ENCODE measurements at places on chromosomes 6 and 20. TPM values are rescaled to one million over a fixed set of nuclear protein-coding genes. Genes with fewer than 3 reads are reported as not detected.

NEURL2 gene
- 1.4 TPM for polyA plus RNA-seq

GRCh38 chr6:84853901-84854300 is 89.5 kb upstream of the TBX18 start:
- no peak for DNase-seq

UST gene
- polyA plus RNA-seq = 1.3 TPM

GRCh38 chr6:126967296-126968005 is 151.0 kb upstream of the RSPO3 start:
- DNase-seq = no peak

TMEM151B gene
- polyA plus RNA-seq = 0.01 TPM

GRCh38 chr6:168182366-168182765 is 103.4 kb upstream of the FRMD1 start:
- DNase-seq = no peak

CD109 gene
- 18.3 TPM for polyA plus RNA-seq

GRCh38 chr6:106913111-106913510 is 61.4 kb downstream of the CD24 start:
- no peak for DNase-seq

GRCh38 chr6:167948716-167949115 is 48.8 kb upstream of the KIF25 start:
- no peak for DNase-seq

DNA sequence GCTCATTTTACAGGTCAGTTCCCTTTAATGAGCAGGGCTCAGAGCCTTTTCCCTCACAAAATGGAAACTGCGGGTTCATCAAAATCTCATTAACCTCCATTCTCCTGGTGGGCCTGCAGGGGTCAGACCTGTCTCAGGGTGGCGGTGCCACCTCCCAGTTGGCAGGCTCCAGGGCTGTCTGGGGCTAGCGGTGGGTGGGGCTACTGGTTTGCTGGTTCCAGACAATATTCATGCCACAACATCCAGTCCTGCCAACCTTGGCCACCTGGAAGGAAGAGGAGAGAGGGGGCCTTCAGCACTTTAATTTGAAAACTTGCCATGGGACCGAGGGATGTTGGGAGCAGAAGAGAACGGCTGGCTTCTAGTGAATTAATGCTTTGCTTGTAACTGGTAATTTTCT is 41.9 kb upstream of the CTNNBL1 start:
- peak; percentile 18 for DNase-seq

ENPP3 gene
- not detected for polyA plus RNA-seq

DNA sequence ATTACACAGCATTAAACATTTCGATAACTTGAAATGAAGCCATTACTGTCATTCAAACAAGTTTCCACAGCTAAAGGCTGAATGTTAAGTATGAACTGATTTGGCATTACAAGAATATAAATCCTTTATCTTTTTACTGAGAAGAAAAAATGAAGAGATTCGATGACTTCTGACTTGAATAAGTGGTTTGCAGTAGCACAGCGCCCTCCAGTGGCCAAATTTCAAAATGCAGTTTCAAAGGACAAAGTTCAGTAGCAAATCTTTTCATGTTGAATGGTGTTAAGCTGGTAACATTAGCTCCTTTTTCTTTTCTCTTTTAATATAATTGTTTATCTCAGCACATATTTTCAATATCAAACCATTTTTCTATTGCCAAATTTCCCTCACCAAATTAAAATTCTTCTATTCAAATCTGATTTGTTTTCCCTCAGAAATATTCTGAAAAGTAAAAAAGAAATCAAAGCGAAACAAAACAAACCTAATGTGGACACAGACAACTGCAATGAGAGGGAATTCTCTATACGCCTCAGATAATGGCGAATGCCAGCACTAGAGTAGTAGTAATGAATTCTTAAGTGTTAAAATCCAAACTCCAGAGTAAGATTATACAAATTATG is 145.7 kb downstream of the BTBD9 start:
- no peak for DNase-seq

DNA sequence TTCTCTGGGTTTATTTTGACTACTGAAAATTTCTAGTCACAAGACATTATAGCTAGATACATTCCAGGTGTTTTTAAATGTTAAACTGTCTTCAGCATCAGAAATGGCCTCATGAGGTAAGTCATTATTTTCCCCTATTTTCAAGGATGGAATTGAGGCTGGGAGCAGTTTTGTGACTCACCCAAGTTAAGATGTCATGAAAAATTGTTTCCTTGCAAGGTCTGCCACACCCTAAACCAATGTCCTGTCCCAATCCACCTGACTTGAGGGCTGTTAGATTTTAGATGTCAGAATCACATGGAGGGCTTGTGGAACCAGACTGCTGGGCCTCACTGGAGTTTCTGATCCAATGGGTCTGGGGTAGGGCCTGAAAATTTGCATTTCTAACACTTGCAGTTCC is 16.9 kb downstream of the SLC22A3 start:
- no peak for DNase-seq

FABP7 gene
- not detected for polyA plus RNA-seq

VSTM2L gene
- polyA plus RNA-seq = 7.4 TPM

DNA sequence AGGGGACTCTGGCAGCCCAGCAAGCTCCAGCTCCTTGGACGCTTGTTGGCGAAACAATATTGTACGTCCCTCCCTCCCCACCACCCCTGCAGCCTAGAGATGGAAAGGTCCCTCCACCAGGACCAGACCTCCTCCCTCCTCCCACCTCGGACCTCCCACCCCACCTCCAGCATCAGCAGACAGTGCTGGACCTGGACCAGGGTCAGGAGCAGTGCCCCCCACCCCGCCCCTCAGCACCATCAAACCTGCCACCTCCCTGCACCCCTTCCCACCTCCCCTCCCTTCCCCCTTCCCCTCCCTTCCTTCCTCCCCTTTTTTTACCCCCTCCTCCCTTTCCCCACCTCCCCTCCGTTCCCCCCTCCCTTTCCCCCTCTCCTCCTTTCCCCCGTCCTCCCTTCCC is 98.4 kb downstream of the TAF4 start:
- no peak for DNase-seq

DNA sequence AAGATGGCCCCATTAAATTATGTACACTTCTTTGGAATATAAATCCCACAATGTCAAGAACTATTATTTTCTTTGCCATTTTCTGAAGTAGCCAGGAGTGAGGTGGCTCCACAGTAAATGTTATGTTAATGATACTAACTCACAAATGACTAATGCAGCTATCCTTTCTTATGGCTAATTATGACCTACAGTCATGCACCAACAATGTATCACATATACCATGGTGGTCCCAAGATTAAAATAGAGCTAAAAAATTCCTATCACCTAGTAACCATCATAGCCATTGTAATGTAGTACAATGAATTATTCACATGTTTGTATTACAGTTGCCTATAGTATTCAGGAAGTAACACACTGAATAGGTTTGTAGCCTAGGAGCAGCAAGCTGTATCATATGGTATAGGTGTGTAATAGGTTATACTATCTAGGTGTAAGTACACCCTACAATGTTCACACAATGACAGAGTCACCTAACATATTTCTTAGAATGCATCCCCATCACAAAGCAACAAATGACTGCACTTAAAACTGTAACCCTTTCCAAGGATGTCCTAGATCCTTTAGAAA is 15.3 kb downstream of the ECHDC1 start:
- no peak for DNase-seq

- no peak for DNase-seq
Observed at GRCh38 chr6:113672491-113673149, 184.5 kb upstream of the MARCKS start.

GRCh38 chr6:111185954-111186353 is 98.7 kb downstream of the SLC16A10 start:
- no peak for DNase-seq

DNA sequence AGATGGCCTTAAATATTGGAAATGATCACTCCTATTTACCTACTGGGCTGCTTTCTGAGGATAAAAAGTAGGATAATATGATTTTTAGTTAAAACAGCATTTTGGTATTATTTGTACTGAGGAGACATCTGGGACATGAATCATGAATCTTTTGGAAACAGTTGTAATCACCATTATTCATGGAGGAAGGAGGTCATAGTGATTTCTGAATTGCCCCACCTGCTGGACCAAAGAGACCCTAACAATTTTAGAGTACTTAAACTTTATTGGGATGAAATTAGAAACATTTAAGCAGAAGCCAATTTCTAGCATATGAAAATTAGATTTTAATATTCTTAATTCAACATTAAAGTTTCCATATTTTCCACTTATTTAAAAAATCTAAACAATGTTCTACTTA is 108.4 kb upstream of the SIM1 start:
- peak; percentile 18 for DNase-seq

All from A549 (cell line).